ENCODE measurements at places on chromosomes 13 and 19.
A peak's percentile ranks its signal among the peaks of the same experiment; 100 is the strongest.

- DNase-seq: peak; percentile 80
Measured at GRCh38 chr13:47679401-47679800, 321.7 kb downstream of the SUCLA2 start.

DNA sequence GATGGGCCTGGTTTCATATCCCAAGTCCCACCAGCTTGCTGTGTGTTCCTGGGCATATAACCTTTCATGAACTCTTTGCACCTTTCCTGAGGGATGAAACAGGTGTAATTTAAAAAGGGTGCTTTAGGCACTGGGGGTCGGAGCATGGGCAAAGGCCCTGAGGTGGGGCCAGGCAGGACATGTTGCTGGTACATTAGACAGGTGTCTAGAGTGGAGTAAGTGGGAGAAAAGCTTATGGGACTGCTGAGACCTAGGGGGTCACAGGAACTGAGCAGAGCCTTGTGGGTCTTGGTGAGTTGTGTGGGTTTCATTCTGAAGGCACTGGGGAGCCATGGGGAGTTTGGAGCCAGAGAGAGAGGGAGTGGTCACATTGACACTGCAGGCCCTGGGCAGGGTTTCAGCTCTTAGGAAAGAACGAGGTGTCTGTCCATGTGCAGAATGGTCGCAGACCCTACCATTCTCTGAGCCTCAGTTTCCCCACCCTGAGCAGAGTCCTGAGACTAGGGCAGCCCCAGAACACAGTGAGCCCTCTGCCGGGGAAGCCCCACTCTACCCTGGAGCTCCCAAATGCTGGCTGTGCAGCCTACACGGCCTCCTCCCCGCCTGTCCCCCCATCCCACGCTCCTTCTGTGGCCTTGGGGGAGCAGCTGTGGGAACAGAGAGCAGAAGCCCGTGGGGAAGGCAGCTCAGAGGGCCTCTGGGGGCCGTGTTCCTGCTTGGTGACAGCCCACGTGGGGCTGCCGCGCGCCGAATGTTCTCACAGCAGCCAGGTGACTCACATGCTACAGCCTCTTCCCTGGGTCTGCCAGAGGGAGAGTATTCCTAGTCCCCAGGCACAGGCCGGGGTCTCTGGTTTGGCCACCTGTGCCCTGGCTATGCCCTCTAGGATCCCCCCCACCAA lies 7.3 kb upstream of the HOMER3 start:
- DNase-seq: no peak

DNA sequence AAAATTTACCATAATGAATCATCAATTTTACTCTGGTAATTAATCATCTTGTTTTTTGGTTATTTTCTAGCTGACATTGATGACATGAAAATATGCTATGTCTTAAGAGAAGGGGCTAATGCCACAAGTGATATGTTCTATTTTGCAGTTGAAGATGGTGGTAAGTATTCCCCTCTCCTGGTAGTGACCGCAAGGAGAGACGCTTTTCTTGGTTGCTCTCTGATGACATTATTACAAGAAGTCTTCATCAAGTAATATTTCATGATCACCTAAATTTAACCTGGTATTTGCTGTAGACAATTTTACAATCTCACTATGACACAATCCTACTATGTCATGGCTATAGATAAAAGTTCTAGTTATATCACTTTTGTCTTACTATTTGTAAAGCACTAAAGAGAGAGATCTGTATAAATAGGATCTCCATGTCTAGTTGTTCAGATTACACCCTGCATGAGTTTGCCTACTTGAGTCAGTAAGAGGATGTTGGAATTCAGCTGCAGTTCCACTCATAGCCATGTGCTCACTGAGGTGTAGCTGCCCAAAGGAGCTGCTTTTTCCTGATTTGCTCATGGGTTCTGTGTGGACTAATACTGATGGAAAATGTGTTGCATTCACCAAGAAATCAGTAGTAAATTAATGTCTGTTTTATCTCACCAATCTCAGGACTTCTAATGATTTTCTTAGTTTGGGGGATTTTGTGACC lies 10.9 kb downstream of the FREM2 start:
- peak; percentile 1 for DNase-seq

DNA sequence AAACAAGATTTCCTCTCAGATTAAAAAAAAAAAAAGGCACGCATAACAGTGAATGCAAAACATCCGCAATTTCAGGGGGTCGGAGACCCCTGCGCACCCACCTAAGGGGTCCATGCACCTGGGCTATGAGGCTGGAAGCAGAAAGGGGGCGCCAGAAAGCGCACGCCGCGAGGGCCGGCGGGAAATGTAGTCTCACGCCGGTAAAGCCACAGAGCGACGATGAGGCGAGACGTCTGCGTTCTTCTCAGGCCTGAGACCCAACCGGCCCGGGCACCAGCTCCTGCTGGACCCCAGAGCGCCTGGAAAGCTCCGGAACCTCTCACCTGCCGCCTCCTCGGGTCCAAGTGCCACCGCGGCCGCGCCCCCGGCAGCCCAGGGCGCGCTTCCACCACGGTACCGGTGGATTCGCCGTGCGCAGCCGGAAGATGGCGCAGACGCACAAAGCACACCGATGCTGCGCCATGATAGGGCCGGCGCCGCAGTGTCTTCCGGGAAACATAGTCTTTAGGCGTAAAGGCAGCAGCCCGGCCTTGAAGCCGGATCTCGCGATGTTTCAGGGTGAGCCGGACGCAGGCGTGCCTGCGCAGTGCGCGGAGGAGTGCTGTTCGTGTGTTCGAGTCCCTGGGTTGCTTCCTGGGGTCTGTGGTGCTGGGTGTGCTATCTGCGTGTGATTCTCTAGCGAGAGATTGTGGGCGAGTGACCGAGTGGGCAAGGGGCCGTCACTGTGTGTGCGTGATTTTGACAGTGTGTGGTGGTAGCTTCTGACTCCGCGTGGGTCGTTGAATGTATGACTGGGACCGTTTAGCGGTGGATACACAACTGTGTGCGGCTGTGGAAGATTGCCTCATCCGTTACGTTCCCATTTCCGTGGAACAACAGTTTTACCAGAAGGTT lies at the start of gene ZNF582:
Gene ZNF582 (minus strand): TSS at position 416 of the 894 bp plus-strand sequence. CDS start 1,782 bp downstream, outside the sequence.
- peak; percentile 97 for DNase-seq

DNA sequence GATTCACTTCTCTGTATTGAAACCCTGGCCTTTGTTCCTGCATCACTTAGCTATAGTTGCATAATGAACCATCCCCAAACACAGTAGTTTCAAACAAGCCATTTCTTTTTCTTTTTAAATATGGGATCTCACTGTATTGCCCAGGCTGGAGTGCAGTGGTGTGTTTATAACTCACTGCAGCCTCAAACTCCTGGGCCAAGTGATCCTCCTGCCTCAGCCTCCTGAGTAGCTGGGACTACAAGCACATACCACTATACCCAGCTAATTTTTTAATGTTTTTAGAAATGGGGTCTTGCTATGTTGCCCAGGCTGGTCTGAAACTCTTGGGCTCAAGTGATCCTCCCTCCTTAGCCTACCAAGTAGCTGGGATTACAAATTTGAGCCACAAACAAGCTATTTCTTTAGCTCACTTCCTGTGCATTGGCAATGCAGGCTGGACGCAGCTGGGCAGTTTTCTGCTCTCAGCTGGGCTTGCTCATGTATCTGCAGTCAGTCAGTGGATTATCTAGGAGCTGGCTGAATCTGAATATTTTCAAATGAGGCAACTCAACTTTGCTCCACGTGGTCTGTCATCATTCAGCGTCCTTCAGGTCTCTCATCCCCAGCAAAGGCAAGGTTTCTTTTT lies 49.5 kb upstream of the SIN3B start:
- DNase-seq: no peak

DNA sequence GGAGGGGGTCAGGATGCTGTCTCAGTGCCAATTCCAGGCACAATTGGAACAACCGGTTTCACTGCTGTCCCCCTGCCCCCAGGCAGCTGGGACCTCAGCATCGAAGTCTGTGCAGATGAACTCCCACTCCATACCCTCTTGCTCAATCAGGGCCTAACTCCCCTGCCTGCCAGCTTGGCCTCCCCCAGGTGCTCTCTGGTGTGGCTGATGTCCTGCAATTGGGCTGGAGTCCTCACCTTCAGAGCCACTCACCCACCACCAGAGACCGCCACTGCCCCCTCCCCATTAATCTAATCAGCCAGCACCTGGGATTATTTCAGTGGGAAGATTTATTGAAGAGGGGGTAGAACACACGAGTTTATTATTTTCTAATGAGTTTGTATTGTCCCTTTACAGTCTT lies 118.8 kb downstream of the MIPEP start:
- DNase-seq: no peak

- peak; percentile 39 for DNase-seq
Measured at GRCh38 chr19:33482476-33482875, 39.1 kb downstream of the PEPD start.

DNA sequence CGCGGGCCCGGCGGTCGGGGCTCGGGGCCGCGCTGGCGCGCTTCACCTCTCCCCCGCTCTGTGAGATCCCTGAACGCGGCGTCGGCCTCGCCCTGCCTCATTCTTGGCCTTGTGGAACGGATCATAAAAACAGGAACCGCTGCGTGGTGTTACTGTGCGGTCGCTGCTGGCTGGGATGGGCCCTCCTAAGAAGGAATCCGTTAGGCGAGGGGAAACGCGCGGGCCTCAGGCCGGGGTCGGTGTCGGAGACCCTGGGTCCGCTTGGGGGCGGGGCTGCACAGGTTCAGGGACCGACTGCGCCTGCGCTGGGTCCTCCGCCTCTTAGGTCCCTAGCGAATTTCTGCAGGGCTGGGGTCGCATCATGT lies 381 bp downstream of the CKAP2 start:
- peak; percentile 59 for DNase-seq

GRCh38 chr13:108433976-108434755 lies 164.6 kb downstream of the TNFSF13B start:
- DNase-seq: no peak

- no peak for DNase-seq
Measured at GRCh38 chr13:40943073-40943472, 76.0 kb downstream of the ELF1 start.

DNA sequence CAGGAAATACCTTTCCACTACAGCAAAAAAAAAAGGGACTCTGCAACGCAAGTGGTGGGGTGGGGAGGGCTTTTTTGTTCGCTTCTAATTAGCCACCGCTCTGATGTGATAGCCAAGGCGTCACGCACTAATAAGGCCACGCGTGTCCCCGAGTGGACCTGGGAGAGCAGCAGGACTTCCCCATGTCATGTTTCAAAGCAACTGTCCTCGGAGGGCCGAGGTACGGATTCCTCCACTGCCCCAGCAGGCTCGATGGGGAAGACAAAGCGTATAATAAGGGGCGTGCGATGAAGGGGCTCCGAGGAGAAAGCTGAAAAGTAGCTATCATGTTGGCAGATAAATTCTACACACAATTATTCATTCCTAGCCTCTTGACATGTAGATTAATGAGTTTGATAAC lies 179.7 kb upstream of the ZNF507 start:
- no peak for DNase-seq

- no peak for DNase-seq
Measured at GRCh38 chr13:26435646-26436045, 121.8 kb upstream of the WASF3 start.

- DNase-seq: no peak
Measured at GRCh38 chr19:40610396-40611064, 9.4 kb downstream of the LTBP4 start.

GRCh38 chr13:24922745-24923591 lies 159.0 kb downstream of the RNF17 start:
- peak; percentile 98 for DNase-seq

DNA sequence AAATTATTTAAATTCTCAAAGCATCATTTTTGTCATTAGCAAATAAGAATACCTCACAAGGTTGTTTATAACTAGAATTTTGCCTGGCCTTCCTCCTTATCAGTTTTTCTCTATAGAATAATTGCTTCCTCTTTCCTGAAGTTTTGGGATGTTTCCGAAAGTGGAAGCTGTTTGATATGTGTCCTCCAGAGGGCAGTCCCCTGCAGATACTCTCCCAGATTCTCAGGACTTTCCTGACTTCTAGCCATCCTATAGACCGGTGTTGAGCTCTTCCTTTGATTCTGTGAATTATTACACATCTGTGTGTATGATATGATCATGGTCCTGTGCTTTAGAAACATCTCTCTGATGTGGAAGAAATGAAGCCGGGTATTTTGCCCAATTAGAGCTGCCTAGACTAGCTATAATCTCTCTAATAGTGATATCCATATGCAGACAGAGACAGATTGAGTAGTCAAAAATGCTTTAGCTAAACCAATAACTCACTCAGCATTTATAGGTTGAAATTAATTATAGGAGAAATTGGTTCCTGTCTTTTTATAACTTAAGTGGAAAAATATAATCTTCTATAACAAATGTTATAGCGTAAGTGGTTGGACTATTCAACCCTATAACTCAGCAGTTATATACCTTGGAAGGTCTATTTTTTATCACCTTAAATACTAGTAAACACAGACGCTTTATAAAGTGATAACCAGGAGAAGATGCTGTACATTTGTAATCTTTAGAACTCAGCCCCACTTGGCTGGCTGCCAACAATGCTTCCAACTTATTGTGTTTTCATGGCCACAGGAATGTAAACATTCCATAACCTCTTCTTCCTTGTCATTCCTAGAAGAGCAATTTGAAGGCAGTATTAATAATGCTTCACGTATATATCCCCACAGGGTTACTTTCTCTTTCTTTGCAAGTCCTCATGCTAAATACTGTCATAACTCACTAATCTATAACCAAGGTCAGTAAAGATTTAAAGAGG lies 201.0 kb upstream of the RXFP2 start:
- peak; percentile 84 for DNase-seq

DNA sequence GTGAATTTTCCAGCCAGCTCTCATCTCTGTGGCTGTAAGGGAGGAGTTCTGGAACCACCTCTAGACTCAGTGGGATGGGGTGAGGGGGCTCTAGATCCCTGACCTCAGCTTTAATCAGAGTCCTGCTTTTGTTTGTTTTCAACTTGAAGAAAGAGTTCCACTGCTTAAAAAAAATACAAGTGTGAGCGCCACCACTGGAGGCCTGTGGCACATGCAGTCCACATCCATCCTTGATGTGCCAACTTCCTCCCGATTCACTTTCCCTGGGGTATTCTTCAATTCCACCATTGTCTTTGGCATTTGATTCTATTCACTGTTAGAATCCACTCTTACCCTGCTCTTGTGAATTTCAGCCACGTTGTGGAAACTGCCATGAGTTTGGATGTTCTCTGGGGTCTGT lies 62.4 kb upstream of the GJB6 start:
- no peak for DNase-seq

DNA sequence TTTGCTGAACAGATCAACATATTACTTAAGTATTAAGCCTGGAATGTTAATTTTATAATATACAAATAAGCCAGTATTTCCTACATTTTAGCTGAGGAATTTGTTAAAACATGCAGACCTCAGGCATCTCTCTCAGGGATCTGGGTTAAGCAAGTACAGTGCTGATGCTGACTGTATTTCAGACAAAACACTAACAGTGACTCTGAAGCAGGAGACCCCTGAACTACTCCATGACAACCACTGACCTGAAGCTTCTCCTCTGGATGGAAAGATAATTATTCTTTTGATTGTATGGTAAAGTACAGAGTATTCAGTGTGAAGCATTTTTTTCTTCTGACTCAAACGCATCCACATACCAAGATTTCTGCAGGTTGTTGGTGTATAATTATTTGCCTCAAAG lies 680.8 kb downstream of the LIG4 start:
- no peak for DNase-seq

- no peak for DNase-seq
Measured at GRCh38 chr19:5687360-5688198, 2.5 kb upstream of the RPL36 start.

DNA sequence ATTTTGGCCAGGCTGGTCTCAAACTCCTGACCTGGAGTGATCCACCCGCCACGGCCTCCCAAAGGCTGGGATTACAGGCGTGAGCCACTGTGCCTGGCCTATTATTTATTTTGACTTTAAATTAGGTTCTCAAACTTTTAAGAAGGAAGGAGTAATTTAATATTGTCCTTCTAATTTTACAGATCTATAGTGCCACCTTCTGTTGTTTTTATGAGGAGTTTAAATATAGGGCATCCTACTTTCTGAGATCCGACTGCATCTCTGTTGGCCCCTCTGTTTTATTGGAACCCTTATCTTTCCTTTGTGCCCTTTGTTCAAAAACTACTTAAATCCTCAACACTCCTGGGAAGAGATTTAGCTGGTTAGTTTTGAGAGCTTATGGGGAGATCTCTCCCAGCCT lies 25.4 kb upstream of the ZMYM5 start:
- peak; percentile 9 for DNase-seq

All from fibroblast of skin of right biceps (primary cell).